ENCODE measurements at places on chromosomes 12 and 14. TPM values are rescaled to one million over a fixed set of nuclear protein-coding genes. Genes with fewer than 3 reads are reported as not detected.

DNA sequence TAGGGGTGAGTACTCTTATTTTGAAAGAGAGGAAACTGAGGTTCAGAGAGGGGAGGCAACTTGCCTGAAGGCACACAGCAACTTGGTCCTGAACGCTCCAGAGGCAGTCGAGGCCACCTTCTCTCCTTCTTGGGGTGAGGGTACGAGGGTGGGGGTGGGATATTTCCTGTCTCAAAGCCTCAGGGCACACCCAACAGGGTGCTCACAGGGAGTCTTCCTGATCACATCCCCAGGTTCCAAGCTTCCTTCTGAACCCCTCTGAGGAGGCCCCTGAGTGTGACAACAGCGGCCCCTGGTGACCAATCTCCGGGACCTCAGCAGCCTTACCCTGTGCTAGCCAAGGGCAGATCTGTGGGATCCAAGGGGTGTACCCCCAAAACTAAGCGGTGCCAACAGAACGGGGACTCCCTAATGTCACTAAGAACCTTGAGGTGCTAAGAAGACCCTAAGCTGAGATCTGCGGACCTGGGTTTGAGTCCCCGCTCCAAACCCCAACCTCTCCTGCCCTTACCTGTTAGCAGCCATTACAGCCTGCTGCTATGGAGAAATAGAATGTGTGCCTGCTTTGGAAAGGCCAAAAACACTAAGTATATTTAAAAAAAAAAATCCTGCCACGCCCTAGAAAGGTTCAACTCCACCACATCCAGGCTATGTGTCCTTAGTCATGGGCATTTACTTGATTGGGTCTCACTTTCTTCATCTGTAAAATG, 57.9 kb downstream of the TRPV4 start:
- DNase-seq, result peak; percentile 87

BDKRB2 gene
- total RNA-seq, result 0.18 TPM

DNA sequence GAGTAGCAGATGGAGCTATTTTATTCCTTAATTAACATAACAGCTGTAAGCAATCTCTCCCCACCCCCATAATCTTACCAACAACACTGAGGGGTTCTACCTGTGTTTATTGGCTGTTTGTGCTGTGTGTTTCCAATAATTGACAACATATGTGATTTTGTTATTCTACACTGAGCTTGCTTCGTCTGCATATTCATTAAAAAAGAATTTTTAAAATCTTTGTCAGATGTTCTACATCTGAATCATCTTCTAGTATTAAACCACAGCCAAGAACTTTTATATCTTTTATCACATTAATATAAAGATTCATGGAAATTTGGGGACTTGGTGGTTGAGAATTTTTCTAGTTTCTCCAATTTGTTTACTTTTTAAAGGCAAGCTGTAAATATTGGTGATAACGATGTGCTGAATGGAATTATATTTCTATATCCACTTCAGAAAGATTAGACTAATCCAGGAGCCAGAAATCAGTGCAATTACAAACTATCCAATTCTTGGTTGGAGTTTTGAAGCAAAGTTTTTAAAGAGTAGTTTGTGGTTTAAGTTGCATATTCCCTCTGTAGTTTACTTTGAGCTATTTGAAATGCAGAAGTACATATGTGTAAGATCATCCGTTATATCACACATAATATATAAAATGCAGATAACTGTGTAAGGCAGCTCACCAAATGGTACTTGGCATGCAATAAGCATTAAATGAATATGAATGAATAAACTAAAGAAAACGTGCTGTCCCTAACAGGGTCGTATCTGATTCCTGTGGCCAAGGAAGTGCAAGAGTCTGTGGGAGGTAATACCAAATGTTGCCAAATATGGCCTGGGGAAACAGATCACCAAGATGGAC, 206.9 kb downstream of the PELI2 start:
- DNase-seq, result no peak

DNA sequence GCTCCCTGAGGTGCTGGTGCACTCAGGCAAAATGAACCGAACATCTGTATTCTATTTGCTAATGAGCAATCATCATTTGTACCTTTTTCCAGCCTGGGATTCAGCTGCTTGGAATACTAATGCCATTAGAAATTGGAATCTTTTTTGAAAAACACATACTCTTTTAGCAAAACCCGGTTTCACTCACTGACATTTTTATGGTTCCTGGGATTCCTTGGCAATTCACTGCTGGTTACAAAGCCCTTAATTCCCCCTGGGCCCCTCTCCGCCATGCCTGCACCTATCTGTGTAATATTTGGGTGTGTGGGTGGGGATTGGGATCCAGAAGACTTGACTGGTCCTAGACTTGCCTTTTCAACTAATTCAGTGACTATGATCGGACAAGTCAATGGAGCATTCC, 199.1 kb downstream of the FOXN3 start:
- DNase-seq, result no peak

DNA sequence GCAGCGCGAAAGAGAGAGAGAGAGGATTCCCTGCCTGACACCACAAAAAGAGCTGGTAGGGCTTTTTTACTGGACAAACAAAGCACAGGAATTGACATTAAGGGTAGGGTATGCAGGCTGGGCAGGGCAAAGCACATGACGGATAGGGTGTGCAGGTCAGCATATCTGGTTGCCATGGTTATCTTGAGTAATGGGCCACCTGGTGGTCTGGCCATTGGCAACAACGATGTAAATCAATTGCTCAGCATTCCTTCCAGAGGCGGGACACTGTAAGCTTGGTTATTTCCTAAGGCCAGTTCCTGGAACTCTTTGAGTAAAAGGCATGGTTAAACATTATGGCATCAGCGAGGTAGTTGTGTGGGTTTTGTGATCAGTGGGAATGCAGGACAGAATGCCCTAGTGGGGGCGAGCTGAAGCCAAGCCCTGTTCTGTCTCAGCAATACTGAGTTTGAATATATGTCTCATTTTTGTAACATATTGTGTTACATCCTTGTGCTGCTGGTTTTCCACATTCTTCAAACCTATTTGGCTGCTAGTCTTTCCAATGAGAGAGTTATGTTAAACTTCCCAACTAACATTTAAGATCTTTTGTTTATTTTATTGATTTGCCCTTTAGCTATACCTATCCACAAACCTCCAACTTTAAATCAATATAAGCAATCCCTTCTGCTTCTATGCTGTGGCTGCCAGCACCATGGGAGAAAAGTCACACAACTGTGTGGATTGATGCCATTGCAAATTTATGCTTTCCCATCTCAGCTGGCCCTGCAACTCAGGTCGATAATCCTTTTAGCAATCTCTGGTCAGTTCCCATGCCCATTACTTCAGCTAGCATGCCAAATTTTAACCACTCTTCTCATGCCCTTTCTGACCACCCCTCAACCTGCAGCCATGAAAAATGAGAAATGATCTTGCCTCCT, 396.7 kb upstream of the PDE3A start:
- peak; percentile 54 for DNase-seq

VIPAS39 gene
- total RNA-seq, result 17.0 TPM

MMP17 gene
- total RNA-seq, result 67.1 TPM

DNA sequence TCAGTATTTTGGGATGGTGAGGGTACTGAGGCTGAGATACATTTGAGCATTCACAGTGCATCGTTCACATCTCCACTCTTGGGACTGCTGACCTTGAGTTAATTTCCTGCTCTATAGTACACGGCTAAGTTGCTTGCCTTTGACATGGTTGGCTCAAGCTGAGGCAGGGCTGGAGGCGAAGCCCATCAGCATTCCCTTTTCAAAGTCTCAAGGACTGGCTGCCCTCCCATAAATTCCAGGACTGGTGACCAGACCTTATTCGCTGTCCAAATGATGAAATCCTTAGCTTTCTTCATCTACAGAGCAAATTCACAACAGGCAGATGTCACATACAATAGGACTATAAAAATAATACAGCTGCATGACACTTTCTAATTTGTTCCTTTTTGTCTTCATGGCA, 85.9 kb downstream of the SSPN start:
- DNase-seq, result no peak

DNA sequence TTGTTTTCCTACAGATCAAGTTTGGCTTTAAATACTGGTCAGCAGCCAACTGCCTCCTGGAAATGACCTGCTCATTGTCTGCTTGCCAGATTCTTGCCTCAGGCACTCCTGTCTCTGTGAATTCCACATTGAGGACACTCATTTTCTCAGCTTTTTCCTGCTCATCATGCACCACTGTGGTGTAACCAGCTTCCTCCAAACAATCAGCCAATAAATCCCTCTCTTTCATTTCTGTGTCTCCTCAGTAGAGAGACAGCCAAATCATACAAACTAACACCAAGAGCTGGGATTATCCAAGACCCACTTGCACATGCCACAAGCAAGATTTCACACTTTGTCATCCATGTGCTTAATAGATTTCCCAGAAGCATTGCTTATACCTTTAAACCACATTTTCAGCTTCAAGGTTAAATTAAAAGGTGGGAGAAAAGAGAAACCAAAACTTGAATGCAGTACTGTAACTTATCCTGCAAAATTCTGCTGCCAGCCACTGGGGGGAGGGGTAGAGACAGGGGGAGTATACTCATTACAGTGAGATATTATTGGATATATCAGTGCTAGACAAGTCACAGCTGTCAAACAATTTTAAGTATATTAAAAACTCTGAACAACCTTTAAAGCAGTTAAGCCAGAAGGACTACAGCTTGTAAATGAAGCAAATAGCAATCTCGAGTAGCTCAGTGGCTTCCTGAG, 105.0 kb downstream of the PPP2R5E start:
- no peak for DNase-seq

DNA sequence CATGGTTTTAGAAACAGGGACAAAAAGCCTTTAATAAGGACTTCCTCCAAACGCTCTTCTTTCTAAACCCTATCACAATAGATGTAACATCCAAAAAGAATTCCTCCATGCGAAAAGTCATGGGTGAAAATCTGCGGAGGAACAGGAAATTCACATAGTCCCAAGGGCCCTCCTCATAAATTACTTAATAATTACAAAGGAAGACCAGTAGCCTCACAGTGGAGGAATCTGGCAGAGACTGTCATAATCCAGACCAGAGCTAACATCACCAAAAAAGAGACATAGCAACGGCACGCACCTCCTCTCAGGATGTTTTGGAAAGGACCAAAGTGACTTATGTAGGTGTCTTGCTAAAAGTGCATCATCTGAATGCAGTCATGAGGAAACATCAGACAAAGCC, 165.7 kb downstream of the ANO2 start:
- no peak for DNase-seq

- no peak for DNase-seq
Observed at GRCh38 chr12:92911339-92911738, 17.8 kb downstream of the EEA1 start.

DNA sequence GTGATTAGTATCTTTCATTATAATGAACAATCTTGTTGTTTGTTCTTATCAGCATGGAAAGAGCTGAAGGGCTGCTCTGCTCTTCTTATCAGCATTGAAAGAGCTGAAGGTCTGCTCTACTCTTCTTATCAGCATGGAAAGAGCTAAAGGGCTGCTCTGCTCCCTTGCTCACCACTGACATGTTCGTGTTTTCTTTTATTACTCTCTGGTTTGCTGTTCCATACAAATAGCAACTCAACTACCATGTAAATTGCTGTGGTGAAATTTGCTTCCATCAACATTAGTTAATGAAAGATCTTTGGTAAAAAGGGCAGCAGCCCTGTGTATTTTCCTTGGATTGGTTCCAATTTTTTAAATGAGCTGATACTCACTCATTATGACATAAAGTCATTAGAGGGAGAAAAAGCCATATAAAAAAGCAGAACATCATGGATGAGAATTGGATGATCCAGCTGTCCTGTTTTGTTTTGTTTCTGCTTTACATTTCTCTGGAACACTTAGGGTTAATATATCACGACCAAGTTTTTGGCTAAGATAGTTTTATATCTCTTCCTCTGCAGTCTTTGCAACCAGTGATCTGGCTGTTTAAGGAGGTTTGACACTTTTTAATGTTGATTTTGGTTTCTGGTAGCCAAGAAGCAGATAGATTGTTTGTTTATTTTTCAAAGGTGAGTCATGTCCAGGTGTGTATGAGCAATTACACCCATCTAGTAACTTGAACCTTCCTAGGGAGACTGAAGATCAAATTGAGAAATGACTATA, 356.6 kb downstream of the CEP128 start:
- DNase-seq, result no peak

Measured in WTC11 (cell line).